ENCODE measurements at places on chromosomes 12 and 14.
A peak's percentile ranks its signal among the peaks of the same experiment; 100 is the strongest.

DNA sequence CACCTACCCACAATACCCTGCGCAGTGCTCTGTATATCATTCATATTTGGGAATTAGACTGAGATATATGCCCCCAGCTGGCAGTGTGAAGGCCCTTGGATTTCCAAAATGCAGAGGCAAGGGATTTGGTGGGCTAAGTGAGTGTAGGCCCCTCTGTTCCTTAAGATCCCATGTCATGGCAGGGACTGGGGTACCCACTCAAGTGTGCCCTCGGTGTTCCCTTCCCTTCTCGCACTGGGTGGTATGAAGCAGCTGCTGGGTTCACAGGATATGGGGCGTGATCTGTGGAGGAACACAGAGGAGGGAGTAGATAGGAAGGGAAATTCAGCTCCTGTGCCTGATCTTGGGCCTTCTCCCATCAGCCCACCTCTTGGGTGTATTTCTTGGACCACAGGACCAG, 63.1 kb upstream of the VASH1 start:
- no peak for DNase-seq

DNA sequence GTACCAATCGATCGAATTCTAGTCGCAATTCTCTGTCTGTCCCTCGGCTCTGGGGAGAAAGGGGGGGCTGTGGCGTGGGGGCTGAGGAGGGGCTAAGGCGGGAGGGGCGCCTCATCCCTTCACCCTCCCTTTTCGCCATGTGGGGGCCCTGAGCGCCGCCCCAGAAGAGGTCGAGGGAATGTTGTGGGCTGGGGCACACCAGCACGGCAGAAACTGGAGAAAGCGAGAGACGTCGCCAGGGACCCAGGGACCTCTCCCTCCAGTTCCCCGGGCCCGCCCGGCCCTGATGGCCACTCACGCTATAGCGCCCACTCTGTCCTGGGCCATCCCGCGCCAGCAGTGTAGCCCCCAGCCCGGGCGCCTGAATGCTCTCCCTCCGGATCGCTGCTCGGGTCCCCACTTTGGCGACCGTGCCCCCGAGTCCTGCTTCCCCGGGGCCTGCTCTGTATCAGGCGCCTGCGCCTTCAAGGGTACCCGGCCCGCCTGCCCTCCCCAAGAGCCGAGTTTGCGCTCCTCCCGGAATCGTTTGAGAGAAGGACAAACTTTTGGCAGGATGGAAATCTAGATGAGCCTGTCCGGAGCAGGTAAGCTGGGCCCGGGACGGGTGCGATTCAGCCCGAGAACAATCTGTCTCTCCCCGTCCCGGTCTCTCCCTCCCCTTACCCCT, 62.6 kb downstream of the SMUG1 start:
- DNase-seq, result no peak

DNA sequence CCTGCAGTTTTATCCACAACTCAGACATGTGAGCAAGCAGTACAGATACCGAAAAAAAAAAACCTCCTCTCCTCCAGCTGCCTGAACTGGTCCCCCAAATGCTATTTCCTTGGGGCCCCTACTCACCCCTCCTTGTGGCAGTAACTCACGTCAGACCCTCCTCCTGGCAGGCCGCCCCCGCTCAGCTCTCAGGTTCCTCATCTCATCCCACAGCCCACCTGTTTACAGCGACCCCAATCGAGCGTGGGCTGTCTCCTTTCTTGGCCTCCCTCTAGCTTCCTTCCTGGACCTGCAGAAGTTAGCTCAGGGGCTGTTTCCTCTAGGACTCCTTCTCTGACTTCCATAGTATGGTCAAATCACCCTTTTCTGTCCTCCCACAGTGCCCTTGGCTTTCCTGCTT, 455.3 kb downstream of the BCL11B start:
- DNase-seq, result no peak

DNA sequence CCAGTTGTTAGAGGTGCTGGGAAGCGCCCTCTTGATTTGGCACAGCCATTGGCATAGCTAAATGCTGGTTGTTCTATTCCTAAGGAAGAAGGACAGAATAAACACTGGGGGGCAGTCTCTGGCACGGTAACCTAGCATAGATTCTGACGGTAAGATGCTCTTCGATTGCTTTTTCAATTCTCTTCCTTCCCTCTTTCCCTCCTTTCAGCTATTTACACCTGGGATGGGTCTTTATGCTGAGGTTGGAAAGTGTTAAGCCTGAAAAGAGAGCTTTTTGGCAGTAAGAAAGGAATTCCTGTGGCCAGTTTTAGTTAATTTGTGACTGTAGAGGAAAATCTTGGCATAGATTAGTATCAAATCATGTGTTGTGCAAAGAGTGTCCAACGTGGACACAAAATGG, 162.8 kb downstream of the SNAPC1 start:
- no peak for DNase-seq

- DNase-seq, result no peak
These were observed 243.1 kb downstream of the BCAT1 start for GRCh38 chr12:24705741-24706358.

GRCh38 chr12:61538951-61539350, 721.3 kb upstream of the USP15 start:
- no peak for DNase-seq

- DNase-seq, result no peak
These were observed 122.5 kb upstream of the KRAS start for GRCh38 chr12:25372969-25373817.

GRCh38 chr12:122989225-122989839, 8.9 kb downstream of the ARL6IP4 start:
- DNase-seq, result no peak

GRCh38 chr14:55354500-55354899, 57.1 kb downstream of the ATG14 start:
- DNase-seq, result peak; percentile 61

- DNase-seq, result no peak
These were observed 53.6 kb downstream of the TEAD4 start for GRCh38 chr12:3012786-3013185.

GRCh38 chr14:91835197-91835919, 32.0 kb downstream of the TC2N start:
- no peak for DNase-seq

- DNase-seq, result no peak
These were observed 116.9 kb downstream of the DIP2B start for GRCh38 chr12:50621399-50622300.

DNA sequence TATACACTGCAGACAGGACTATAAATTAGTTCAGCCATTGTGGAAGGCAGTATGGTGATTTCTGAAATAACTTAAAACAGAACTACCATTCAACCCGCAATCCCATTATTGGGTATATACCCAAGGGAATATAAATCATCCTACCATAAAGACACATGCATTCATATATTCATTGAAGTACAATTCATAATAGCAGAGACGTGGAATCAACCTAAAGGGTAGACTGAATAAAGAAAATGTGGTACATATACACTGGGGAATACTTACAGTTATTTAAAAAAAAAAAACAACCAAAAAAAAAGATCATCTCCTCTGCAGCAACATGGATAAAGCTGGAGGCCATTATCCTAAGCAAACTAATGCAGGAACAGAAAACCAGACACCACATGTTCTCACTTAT, 473.9 kb downstream of the TRHDE start:
- no peak for DNase-seq

GRCh38 chr12:111178181-111179081, 190.5 kb downstream of the PHETA1 start:
- no peak for DNase-seq

GRCh38 chr12:10389904-10390303, at the start of gene KLRK1:
Gene KLRK1, minus strand, starts transcription at chr12:10390041. Its CDS starts 1,231 bp downstream, at chr12:10388810.
- DNase-seq, result no peak

DNA sequence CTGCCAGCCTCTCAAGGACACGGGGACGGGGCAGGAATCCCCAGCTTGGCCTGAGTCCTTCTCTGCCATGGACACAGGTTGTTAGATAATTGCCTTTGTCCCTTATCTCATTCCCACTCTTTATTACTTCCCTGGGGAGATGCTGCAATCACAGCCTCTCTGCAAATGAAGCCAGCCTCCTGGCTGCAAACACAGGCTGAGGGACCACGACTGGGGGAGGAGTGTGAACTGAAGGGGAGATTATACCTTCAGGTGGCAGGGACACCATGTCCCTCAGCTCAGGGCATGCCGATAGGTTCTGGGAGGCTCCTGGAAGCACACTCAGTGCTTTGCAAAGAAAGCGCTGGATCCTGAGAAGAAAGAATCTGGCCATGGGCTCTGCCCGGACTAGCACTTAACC, 16.1 kb upstream of the CHGA start:
- DNase-seq, result no peak

GRCh38 chr12:96101806-96102205, 66.4 kb upstream of the LTA4H start:
- no peak for DNase-seq

DNA sequence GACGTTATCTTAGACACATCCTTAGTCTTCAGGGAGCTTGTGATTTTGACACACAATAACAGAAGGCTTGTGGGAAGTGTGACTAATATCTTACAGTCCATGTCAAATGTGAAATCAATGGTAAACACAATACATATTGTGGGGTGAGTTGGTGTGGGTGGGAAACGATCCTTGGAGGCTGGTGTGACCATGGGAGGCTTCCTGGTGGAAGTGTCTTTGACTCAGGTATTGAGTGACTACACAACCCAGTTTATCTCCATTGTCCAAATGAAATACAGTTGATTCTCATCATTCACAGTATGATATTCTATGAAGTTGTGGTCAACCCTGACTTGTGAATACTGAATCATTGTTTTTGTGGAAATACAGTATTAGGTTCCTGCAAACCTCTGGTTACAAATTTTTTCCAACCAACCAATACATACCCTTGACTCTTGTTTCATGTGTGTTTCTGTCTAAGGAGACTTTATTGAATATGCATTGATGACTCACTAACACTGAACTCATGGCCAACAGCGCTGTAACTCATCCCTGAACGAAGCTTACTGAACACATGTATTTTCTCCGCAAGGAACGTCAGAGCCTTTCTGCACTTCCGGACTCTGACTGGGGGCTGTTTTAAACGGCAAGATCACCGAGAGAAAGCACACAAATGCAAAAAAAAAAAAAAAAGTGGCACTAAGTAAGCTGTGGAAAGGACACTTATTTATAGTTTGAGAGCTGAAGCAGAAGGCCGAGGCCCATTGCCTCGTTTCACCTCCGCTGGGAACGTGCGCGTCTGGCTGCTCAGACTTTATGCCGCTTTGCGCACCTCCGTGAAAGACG, 59.0 kb downstream of the CLMN start:
- peak; percentile 30 for DNase-seq

- DNase-seq, result no peak
These were observed 32.9 kb downstream of the LGR5 start for GRCh38 chr12:71472441-71472911.

DNA sequence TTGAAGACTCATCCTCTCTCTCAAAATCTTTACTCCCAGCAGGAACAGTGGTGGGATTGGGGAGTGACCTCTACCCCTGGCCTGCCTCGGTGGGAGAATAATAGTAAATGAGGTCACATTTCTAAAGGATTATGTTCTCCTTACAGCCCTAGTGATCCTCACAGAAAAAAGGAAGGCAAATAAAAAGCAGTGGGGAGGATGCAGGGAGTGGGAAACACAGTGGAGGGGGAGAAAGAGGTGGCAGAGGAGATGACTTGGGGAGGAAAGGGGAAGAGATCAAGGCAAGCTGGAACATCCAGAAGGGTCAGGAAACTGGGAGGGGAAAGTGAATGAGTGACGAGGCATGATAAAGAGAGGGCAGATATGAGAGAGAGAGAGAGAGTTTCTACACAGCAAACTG, 8.3 kb upstream of the SYNDIG1L start:
- no peak for DNase-seq

- no peak for DNase-seq
These were observed 9.4 kb downstream of the KCNA1 start for GRCh38 chr12:4918950-4919660.

- peak; percentile 40 for DNase-seq
These were observed 730 bp downstream of the CLSTN3 start for GRCh38 chr12:7130701-7131501.

DNA sequence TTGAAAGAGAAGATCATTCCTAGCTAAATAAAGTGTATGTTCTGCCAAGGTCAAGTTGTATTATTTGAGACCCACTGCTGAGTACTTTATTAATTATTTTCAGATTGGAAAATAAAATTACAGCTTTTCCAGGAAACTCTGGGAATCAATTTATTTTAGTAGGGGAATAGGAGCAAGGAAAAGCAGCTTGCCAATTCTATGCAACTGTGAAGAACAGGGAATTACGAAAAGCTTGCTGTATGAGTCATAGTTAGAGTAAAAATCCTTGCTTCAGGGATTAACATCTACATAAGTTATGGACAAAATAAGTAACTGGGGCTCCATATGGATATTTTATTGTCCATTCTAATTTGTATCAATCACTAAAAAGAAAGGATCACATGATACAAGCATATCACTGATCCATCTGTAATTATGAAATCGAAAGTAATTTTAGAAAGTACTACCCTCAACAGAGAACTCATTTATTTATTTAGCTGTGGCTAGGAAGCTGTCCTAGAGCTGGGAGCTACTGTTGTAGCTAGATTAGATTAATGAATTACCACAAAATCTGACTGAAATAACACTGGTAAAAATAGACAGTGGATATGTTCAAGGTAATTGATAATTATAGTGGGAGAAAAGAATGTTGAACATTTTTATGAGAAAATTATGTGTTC, 303.5 kb upstream of the NPAS3 start:
- DNase-seq, result no peak

GRCh38 chr12:121238604-121239350, 28.8 kb downstream of the P2RX4 start:
- no peak for DNase-seq

- DNase-seq, result no peak
These were observed 47.9 kb downstream of the ASCL4 start for GRCh38 chr12:107822356-107822755.

DNA sequence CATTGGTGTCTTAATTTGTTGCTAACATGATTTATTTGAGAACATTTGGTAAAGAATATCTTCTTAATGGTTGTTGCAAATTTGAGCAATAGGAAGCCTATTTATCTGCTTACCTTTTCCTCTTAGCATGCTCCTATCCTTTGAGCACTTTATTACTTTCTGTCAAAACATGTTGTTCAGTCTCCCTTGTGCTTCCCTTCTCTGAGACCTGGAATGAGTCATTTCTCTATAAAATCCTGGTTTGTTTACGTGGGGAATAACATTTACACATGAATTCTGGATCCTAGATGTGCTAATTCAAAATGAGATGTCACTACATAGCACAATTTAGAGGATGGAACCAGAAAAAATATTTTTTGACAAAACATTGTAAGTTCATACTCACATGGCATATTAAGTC, 844.0 kb upstream of the LRFN5 start:
- no peak for DNase-seq

- DNase-seq, result no peak
These were observed 233.6 kb downstream of the MED13L start for GRCh38 chr12:116043659-116044535.

- peak; percentile 32 for DNase-seq
These were observed 8.8 kb upstream of the CHGA start for GRCh38 chr14:92914087-92914656.

- DNase-seq, result no peak
These were observed 74.3 kb downstream of the SRGAP1 start for GRCh38 chr12:63918800-63919300.

GRCh38 chr12:7072035-7072434, 11.5 kb downstream of the C1S start:
- DNase-seq, result no peak

All from activated naive CD4-positive, alpha-beta T cell treated with anti-CD3 and anti-CD28 coated beads, Interleukin-2, amount 50 U/mL, for 16 hours (primary cell).